ENCODE measurements at places on chromosomes 3 and 15.

- DNase-seq, result no peak
Measured at GRCh38 chr3:2603692-2604289, 505.1 kb downstream of the CNTN4 start.

GRCh38 chr3:18611991-18612390 lies 186.9 kb upstream of the SATB1 start:
- DNase-seq, result no peak

- DNase-seq, result no peak
Measured at GRCh38 chr3:45761831-45762230, 34.5 kb downstream of the SLC6A20 start.

DNA sequence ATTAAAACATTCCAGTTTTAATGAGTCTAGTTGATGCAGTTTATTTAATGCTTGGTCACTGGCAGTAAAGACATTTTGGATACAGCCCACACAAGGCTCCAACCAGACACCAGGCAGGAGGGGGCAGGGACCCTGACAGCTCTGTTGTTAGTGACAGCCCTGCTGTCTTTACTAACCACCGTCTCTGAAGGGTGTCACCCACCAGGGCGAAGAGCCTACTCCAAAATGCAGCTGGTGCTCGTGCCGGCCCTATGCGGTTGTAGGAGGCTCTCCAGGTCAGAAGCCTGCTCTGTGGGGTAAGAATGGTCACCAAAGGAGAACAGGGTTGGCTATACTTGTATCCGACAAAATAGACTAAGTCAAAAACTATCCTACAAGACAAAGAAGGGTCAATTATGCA lies 132.2 kb downstream of the ATP10A start:
- DNase-seq, result no peak

- no peak for DNase-seq
Measured at GRCh38 chr15:28919201-28919635, 33.4 kb downstream of the APBA2 start.

DNA sequence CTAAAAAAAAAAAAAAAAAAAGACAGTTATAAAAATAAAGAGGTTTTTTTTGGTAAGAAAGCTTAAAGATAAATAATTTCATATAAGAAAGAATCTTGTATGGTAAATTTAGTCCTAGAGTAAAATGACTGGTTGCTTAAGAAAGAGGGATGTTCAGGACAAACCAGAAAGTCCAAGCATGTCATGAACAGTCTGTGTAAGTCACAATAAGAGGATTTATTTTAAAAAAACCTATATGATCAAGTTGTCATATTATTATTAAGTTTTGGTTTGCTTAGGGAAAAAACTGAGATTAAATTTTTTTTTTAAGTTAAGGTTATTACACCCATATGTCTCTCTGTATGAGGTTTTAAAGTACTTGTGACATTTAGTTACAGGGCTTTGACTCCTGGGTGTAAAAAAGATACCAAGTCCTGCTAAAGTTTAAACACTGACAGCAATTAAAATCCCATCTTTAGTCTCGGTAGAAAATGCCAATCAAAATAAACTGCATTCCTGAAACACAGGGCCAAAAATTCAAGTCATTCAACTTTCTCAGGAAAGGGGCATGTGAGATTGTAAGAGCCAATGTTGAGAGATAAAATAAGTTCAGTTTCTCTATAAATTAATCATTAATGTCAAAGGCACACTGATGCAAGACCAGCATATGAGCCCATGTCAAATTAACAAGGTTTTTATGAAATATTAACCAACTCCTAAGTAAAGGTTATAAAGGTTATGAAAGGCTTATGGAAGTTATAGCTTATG lies 8.5 kb upstream of the BDH1 start:
- DNase-seq, result no peak

GRCh38 chr3:23566499-23566898 lies 239.3 kb upstream of the UBE2E1 start:
- no peak for DNase-seq

Data from brain pericyte (primary cell).